ENCODE measurements at places on chromosomes 1 and 21.
A peak's percentile ranks its signal among the peaks of the same experiment; 100 is the strongest.

GRCh38 chr1:77413541-77414335 is 131.9 kb downstream of the AK5 start:
- DNase-seq, result no peak

DNA sequence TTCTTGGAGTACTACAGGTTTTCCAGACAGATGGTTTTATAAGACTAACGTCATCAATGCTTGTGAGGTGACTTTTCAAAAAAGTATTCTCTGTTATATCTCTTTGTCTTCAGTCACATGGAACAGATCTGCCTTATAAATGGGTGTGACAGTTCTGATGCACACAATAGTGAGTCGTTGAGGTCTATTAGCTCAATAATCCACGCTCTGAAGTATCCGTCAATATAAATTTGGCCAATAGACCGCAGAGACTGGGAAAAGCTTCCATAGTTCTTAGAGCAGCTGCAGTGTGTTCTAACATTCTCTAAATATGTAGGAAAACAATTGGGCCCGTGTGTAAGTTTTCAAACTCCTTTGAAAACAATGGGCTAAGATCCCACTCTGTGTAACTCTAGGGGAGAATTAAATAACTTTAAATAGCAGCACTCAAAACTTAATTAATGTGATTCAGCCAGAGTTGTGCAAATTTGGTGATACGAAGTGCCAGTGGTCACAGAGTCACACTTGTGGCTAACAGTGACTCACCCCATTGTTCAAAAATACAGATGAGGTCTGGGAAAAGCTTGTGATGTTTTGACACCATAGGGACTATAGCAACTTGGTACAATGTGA is 316.0 kb downstream of the LMO4 start:
- no peak for DNase-seq

GRCh38 chr1:93638981-93639380 is 42.7 kb downstream of the BCAR3 start:
- DNase-seq, result peak; percentile 66

DNA sequence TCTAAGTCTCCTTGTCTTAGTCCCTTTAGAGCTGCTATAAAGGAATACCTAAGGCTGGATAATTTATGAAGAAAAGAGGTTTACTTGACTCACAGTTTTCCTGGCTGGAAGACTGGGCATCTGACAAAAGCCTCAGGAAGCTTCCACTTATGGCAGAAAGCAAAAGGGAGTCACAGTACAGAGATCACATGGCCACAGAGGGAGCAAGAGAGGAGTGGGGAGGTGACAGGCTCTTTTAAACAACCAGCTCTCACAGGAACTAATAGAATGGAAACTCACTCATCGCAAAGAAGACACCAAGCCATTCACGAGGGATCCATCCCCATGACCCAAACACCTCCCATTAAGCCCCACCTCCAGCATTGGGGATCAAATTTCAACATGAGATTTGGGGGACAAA is 68.8 kb downstream of the DDAH1 start:
- peak; percentile 49 for DNase-seq

DNA sequence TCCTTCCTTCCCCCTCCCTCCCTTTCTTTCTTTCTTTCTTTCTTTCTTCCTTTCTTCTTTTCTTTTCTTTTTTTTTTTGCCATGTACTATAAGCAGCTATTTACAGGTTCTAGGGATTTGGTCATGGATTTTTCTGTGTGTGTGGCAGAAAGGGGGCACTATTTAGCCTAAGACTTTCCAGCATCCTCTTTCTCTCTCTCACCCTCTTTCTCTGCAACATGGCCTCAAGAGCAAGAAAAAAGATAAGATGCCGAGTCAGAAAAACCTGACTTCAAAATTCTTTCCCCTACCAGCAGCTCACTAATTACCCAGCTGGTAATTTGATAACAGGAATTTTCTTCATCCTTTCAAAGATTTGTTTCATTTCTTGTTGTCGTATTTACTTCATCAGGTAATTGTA is 458.3 kb upstream of the ADAMTS5 start:
- peak; percentile 58 for DNase-seq

DNA sequence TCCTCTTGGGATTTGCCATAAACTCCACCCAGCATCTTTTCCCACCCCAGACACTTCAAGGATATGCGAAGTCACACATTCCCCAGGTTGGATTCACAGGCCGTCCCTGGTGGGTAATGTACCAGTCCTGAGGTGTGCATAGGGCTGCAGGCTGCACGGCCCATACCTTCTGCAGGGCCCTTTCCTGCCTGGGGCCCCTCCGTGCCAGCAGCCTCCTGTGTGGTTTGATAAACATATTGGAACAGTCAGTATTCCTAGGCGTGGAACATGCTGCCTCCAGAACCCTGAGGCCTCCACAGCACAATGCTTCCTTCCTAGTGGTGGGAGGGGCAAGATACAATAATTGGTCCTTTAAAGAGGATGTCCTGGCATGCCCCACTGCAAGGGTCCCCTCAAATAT is 26.6 kb downstream of the IL10RB start:
- DNase-seq, result no peak

- peak; percentile 51 for DNase-seq
Observed at GRCh38 chr1:95086949-95087533, 14.3 kb upstream of the ALG14 start.

GRCh38 chr1:150472601-150473200 is 14.5 kb upstream of the TARS2 start:
- DNase-seq, result peak; percentile 54

GRCh38 chr1:7257225-7257624 is 472.0 kb downstream of the CAMTA1 start:
- DNase-seq, result no peak

DNA sequence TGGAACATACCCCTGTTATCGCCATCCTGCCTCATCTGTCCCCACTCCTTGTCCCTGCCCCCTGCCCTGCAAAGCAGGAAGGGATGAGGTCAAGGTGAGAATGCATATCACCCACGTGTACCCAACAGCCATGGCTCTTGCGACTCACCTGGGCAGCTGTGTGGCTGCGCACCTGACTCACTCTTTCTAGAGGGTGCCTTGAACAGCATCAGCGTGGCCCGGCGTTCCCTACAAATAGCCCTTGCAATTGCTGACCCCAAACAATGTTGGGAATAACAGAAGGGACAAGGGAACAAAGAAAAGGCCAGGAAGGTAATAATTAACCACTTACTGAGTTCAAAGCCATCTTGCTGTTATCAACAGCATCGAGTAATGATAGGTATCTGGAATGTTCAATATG is 10.2 kb downstream of the TMPRSS2 start:
- no peak for DNase-seq

GRCh38 chr1:22018583-22019559 is 17.4 kb downstream of the CELA3A start:
- DNase-seq, result peak; percentile 42

DNA sequence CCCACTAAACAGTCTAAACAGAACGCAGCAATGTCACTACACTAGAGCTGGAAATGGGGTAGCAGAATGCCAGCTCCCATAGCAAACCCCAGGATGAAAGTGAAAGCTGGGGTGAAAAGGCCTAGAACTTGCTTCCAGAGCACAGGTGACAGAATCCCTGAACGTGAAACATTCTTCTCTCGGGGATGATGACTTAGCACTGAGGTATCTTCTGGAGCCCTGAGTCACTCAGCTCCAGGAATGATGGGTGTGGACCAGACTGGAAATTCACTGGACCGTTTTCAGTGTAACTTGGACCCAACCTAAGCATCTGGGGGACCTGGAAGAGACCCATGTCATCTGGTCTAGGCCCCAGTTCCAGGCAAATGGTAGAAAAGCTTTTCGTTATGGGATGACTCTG is 108.9 kb downstream of the CDC7 start:
- DNase-seq, result no peak

- DNase-seq, result peak; percentile 58
Observed at GRCh38 chr1:154682254-154682653, 74.3 kb upstream of the ADAR start.

DNA sequence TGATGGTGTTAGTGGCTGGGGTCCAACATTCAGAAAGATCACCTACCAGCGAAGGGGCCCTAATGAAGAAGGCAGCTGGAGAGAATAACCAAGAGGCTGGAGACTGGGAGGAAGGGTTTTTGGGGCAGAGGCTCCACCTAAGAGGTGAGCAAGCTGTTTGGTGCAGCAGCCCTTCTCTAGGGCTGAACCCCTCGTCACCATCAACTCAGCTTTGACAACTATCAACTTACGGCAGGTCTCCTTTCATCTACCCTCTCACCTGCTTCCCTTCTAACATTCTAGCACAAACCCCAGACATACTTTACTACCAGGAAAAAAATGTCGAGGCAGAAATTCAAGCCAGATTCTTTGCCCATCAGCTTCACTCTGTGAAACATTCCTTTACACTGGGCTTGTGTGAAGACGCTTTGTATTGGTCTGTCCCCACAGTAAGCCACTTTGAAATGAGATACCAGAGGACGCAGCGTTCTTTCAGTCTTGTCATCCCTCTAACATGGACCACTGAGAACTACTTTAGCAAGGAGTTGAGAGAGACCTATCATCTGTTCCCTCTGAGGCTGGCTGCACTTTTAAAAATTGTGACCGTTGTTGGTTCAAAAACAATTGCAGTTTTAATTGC is 84.6 kb downstream of the RAVER2 start:
- DNase-seq, result peak; percentile 52

- peak; percentile 42 for DNase-seq
Observed at GRCh38 chr1:153348511-153349362, at the start of gene PGLYRP4. Gene PGLYRP4, minus strand, starts transcription at chr1:153348841. Its CDS starts 909 bp downstream, at chr1:153347932.

GRCh38 chr21:31351960-31352359 is 7.9 kb upstream of the TIAM1 start:
- no peak for DNase-seq

DNA sequence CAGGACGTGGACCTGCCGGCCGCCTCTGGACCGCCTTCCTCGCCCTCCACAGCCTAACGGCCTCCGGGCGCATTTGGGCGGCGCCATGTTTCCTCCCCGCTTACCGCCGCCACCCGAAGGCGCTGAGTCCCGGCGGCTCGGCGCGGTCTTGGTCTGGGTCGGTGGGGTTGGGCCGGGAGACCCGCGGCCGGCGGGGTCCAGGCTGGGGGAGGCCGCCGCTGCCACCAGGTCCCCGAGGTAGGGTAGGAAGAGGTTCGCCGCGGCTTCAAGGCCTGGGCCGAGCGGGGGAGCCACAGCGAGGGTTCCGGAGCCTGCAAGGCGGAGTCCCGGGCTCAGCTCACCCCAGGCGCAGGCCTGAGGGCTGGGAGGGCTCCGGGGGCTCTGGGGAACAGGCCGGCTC is 5.5 kb downstream of the OR2C3 start:
- no peak for DNase-seq

- DNase-seq, result no peak
Observed at GRCh38 chr1:54615531-54616279, 7.6 kb downstream of the FAM151A start.

GRCh38 chr1:42777852-42778251 is 6.9 kb upstream of the TMEM269 start:
- DNase-seq, result peak; percentile 77

- DNase-seq, result no peak
Observed at GRCh38 chr1:66739401-66740157, 12.7 kb upstream of the DYNLT5 start.

- DNase-seq, result no peak
Observed at GRCh38 chr1:114023377-114023776, 44.1 kb downstream of the OLFML3 start.

DNA sequence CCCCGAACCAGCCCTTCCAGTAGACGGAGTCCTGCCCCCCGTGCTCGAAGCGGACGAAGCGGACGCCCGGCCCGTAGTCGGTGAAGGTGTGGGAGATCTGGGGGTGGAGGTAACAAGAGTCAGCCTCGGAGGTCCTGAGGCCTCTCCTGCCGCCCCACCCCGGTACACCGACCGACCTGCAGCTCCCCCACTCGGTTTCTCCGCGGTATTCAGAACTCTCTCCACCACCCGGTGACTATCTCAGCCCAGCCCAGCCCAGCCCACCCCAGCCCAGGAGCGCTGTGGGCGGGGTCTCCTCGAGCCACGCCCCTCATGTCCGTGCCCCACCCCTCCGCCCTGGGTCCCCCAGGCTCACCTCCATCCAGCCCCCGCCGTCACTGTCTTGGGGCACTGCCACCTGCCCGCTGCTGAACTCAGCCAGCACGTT is 5.5 kb downstream of the FBXO2 start:
- peak; percentile 79 for DNase-seq

- peak; percentile 83 for DNase-seq
Observed at GRCh38 chr1:42035205-42035829, 116.6 kb upstream of the HIVEP3 start.

- peak; percentile 7 for DNase-seq
Observed at GRCh38 chr1:231856426-231856825, 229.8 kb downstream of the DISC1 start.

DNA sequence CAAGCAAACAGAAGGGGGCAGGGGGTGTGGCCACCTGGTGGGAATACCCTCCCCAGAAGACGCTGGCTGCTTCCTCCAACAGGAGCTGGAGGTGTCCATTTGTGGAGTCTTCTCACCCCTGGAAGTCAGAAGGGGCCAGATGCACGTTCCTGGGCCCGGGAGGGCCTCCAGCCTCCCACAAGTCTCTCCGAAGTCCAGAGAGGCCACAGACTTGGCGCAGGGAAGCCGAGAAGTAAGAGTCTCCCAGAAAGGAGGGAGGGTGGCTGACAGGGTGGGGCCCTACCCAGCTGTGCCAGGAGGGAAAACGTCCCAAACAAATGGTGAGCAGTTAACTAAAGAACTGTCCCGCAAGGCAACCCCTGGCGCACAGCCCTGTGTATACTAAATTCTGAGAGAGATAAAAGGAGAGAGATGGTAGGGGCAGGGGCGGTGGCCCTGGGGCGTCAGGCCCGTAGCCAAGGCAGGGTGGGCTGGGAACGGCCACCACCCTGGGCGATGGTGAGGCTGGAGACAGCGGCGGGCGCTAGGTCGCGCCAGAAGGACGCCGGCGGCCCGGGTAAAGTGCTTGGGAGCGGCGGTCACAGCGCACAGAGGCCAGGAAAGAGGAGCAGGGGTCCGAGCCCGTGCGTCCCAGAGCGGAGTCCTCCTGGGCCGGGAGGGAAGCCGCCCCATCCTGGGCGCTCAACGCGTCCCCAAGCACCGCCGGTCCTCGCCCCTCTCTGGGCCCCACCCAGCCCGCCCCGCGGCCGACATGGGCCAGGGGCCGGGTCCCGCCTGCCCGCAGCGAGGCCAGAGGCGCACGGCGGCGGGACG is 1.2 kb downstream of the CHD5 start:
- DNase-seq, result peak; percentile 62

GRCh38 chr1:54439550-54440223 is 33.5 kb upstream of the SSBP3 start:
- DNase-seq, result peak; percentile 39

DNA sequence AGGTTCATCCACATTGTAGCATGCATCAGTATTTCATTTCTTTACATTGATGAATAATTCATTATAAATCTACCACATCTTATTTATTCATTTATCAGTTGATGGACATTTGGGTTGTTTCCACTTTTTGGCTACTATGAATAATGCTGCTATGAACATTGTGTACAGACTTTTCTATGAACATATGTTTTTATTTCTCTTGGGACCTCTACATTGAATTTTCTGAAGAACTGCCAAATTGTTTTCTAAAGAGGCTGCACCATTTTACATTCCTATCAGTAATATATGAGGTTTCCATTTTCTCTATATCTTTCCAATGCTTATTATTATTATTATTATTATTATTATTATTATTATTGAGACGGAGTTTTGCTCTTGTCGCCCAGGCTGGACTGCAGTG is 81.3 kb upstream of the SELENON start:
- DNase-seq, result no peak

- no peak for DNase-seq
Observed at GRCh38 chr1:110170766-110171733, 20.8 kb downstream of the SLC6A17 start.

All from GM23338 (cell line).